Hindlimb muscle (tissue), 1 donor: ENCODE measurements at places on chromosomes 7 and 10.
A peak's percentile ranks its signal among the peaks of the same experiment; 100 is the strongest.

DNA sequence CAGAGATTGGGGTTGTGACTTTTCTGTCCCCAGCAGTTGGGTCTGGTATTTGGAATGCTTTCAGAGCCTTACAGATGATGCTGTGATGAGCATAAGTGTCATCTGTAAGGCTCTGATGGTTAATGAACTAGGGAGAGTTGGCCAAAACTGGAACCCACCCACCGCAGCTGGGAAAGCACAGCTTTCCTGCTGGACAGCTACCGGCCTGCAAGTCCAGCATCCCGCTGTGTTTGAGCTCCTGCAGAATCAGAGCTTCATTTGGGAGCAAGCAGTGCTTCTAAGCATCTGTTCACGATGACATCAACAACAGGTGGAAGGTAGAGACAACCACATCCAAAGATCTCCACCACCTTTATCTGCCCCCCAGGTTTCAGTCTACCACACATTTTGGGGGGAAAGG lies 11.7 kb downstream of the UCN3 start:
- DNase-seq, result no peak

GRCh38 chr7:2242541-2243429 lies 759 bp downstream of the NUDT1 start:
- no peak for DNase-seq

- DNase-seq, result no peak
Measured at GRCh38 chr10:111506266-111507034, 429.6 kb downstream of the ADRA2A start.

- DNase-seq, result no peak
Measured at GRCh38 chr10:2300231-2300630, 562.9 kb upstream of the ADARB2 start.

- no peak for DNase-seq
Measured at GRCh38 chr7:128017460-128017859, 13.8 kb downstream of the LRRC4 start.

DNA sequence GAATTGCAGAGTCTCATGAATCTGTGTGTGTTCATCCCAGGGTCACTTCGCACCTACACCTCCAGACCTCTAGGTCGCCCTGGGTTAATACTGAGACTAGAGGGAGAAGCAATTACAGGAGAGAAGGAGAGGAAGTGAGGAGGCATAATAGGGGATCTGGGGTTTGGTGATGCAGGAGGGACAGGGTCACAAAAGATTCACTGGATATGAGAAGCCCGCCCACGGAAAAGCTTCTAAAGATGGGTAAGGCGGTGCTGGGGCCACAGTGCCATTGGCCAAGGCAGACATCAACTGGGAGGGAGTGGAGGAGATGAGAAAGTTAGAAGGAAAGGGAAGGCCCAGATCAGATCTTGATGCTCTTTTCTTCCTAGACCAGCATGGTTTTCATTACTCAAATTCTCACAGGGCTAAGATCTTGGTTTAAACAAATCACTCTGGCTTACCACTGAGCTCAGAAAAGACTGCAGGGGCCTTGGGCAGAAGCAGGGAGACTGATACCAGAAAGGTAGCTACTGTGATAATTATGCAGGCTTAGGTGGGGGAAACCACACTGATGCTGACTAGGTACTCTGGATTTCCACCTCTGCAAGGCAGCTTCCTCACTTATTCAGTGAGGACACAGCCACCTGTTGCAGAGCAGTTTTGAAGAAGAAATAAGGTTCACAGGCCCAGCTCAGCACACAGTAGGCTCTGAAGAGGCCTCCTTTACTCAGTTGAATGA lies 17.4 kb upstream of the ZNF273 start:
- no peak for DNase-seq

DNA sequence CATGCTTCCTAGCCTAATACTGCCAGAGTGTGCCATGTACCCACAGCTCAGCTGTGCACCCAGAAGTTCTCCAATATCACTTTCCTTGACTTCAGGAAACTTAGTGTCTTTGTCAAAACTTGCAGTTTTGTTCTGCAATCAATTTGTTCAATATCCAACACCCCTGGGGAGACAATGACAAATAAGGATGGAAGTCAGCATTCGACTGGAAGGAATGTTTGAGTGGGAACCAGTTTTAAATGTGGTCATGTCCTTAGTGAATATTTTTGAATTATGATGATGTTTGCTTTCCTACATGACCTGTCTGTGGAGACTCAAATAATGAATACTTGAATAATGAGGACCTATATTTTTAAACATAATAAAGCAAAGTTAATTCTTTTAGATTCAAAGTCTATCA lies 112.0 kb downstream of the ANK3 start:
- no peak for DNase-seq

DNA sequence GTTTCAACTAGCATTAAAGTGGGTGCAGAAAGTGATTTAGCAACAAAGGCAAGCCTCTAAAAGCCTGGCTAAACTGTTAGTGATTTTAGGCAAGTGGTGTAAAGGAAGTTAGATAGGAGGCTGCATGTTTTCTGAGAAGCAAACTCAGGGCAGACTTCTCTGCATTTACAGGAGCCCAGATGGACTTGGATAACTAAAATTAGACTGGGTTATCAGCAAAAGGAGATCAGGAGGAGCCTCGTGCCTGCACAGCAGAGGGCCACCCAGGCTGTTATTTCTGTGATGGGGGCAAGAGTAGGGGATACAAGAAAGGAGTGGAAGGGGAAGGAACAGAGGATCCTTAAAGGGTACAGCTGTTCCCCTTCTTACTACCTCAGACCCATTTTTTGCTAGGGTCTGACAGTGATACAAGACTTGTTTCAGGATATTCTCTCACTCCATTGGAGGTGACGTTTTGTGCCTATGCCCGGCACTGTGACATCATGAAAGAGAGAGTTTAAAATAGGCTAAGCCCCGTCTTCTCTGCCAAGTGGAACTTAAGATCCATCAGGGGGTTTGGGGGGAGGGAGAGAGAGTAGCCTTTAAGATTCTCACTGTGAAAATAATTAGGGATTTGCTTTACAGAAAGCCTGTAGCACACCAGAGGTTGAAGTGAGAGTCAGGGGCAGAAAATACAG lies 49.6 kb upstream of the PDCD4 start:
- DNase-seq, result no peak

DNA sequence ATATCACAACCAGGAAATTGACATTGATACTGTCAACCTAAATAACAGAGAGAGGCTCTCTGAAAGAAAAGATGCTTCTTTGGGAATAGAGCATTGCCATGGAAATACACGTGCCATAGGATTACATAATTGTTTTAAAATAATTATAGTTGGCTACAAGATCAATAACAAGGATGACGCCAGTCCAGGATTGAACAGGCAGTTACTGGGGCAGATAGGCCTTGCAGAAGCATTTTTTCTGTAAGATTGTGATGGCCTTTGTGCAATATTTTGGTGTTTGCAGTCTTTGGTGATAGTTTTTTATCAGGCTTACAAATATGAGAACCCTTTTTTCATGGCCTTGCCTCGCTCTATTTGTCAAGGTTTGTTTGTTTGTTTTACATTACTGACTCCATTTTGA lies 10.5 kb downstream of the ACADSB start:
- DNase-seq, result no peak

DNA sequence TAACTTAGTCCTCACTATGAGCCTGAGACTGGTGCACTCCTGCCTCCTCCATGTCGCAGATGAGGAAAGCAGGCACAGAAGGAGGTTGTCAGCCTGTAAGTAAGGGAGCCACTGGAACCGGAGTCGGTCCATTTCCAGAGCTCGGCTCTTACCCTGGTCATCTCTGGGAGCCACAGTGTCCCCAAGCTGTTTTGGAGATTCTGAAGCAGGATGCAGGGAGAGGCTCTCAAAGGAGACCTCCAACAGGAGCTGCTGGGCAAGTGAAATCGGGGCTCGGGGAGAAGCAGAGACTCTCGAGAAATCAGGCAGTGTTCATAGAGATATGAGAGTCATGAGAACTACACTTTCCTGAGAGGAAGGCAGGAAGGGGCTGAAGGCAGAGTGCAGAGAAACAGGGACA lies 39.0 kb downstream of the VSTM4 start:
- DNase-seq, result no peak

- no peak for DNase-seq
Measured at GRCh38 chr10:45580371-45581215, 92.0 kb downstream of the ZFAND4 start.

GRCh38 chr7:30145426-30145970 lies 10.7 kb downstream of the MTURN start:
- no peak for DNase-seq

- no peak for DNase-seq
Measured at GRCh38 chr10:110190170-110190569, 17.2 kb upstream of the MXI1 start.

GRCh38 chr7:78770422-78771410 lies 682.8 kb downstream of the MAGI2 start:
- DNase-seq, result peak; percentile 14

DNA sequence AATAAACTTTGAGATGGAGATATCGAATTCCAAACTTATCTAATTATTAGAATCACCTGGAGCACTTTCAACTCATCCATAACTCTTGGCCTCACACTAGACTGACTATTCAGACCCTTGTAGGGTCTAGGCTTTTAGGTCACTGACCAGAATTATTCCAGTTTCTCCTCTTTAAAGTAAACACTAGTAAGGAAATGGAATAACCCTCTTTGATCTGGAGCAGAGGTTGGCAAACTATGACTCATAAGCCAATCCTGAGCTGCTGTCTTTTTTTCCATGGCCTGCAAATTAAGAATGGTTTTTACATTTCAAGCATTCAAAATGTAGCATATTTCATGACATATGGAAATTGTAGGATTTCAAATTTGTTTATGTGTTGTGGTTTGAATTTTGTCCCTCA lies 1601.9 kb downstream of the REEP3 start:
- no peak for DNase-seq

DNA sequence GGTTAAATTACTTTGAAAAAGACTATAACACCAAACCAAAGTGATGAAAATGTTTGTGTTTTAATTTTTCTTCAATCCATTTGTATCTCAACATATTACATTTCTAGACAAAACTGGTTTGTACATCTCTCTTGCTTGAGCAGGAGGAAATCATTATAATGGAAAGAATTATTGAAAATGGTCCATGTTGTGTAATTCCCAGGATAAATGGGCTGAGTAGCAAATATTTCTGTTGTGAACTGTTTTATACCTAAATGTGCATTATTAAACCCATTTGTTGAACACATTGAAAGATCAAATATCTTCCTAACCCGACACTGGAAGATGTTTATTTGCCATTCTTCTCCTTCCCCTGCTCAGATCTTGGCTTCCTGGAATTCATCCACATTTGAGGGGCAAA lies 14.1 kb upstream of the CDK6 start:
- peak; percentile 50 for DNase-seq

DNA sequence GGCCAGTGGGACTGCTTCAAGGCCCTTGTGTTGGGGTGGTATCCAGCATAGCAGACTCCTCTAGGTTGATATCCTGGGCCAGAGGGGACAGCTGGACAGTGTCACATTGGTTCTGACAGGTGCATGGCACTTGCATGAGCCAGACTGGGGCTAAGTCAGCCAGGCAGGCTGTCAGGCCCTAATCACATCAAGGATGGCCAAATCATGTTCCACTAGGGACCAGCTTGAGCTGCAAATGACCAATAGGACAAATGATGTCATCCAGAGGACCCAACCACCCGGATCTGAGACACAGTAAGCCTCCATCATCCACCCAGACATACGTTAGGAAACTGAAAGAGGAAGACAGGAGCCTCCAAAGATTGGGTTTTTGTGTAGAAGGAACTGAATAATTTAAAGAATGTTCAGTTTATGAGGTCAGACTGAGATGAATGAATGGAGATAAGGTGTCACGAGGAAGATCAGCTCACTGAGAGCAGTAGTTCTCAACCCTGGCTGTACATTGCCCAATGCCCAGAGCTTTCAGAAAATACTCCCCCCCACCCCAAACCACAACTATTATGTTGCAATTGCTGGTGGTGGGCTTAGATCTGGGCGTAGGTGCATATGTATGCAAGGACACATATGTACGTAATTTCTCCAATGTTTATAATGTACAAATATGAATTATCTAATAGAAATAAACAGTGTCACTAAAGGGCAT lies 75.2 kb upstream of the INHBA start:
- no peak for DNase-seq

GRCh38 chr7:44920119-44920518 lies 34.8 kb upstream of the PURB start:
- no peak for DNase-seq

- DNase-seq, result no peak
Measured at GRCh38 chr10:29736366-29737073, 101.7 kb upstream of the SVIL start.

DNA sequence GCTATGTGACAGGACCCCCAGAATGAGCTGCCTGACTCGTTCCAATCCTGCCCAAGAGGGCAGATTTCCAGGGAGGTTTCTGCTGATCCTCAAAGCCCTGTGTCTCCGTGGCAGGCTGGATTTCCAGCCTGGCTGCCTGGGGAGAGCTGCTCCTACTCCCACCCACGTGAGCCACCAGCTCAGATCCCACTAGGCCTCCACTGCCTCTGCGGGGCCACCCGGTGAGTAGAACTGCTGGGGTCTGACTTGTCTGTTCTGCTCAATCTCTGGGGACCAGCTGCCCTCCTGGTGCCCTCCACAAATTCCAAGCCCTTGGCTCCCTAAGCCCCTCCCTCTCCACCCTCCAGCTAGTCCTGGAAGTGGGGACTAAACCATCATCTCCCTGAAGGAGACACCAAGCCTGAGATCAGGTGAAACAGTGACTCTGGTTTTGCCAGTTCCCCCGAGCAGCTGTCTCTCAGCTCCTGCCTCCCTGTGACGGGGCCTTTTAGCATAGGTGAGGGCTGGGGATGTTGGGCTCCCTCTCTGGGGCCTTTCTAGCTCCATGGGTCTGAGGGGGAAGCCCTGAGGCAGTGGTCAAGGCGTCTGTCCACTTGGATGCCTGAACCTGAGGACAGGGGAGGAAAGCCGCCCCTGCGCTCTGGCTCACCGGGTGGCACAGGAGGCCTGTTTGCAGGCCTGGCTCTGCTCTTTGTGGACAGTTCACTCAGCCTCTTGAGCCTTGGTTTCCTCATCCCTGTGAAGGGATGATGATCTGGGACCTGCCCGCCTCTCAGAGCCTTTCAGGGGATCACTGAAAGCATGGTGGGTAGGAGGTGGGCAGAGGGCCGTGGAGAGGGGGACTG lies 5.6 kb downstream of the FAM241B start:
- no peak for DNase-seq
